ENCODE measurements at places on chromosomes 1 and 21. TPM values are rescaled to one million over a fixed set of nuclear protein-coding genes. Genes with fewer than 3 reads are reported as not detected.
A peak's percentile ranks its signal among the peaks of the same experiment; 100 is the strongest.

GRCh38 chr1:101044259-101044658, 18.7 kb upstream of the DPH5 start:
- DNase-seq, result no peak

GRCh38 chr1:171817511-171818265, 23.6 kb upstream of the DNM3 start:
- DNase-seq, result no peak

DNA sequence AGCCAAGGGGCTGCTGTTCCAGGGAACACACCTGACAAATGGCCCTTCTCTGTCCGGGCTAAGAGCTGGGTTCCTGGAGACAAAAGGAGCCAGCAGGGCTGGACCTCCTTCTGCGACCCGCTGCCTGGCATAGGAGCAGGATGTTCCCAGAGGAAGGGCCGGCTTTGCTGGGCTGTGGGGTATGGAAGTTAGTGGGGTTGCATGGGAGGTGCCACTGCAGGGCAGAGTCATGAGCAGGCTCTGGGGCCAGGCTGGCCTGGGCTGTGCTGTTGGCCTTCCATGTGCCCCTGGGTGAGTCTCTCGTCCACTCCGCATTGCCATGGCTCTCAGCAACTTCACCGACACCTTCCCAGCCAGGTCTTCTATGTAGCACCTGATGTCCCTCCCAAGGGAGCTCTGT, 507.6 kb downstream of the PTPRU start:
- DNase-seq, result no peak

- DNase-seq, result no peak
Observed at GRCh38 chr1:66207484-66207883, 326.5 kb upstream of the SGIP1 start.

- DNase-seq, result no peak
Observed at GRCh38 chr1:64675718-64676345, 69.0 kb upstream of the RAVER2 start.

- DNase-seq, result no peak
Observed at GRCh38 chr1:28266920-28267322, 7.6 kb downstream of the SESN2 start.

DNA sequence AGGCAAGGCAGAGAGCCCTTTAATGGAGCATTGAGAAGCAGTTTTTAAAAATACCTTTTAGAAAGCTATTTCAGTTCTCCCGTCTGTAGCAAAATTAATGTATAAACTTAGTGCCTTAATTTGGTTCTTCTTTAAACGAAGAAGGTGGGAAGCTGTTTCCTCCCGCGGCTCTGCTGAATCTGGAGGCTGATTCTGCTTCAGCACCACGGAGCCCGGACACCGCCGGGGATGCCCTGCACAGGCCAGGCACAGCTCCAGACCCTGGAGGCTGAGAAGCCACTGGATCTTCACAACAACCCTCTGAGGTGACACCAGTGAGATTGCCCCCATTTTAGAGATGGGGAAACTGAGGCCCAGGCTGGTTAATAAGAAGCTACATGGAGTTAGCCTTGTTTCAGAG, 175.8 kb upstream of the VAMP3 start:
- no peak for DNase-seq

DNA sequence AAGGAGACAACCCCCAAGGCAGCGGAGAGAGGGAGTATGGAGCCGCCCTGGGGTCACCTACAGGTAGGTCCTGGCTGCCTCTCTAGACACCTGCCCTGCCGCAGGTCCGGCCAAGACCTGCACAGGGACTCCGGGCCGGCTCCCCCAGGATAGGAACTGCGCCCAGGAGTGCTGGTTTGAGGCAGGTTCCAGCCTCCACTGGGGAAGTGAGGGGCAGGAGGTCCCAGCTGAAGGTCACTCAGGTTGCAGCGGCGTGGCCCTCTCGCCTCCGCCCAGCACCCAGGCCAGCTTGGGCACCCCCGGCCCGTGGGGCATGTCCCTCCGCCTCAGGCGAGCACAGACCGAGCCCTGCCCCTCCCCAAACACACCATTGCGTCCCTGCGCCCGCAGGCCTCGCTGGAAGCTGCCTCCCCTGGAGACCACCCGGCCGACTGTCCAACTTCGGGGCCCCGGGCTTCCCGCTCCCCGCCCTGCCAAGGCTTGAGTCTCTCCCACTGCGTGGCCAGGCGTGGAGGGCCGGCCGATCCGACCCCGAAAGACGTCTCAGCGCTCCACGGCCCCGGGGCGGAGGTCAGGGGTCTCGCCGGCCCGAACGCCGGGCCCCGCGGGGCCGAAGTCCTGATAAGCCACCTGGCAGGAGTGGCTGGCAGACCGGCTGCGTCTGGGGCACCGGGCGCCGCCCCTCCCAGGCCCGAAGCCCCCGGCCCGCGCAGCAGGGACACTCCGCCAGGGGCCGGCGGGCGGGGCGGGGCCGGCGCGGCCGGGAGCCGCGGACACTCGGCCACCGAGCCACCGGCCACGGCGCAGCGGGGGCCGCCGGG, 1.4 kb upstream of the SKI start:
- peak; percentile 58 for DNase-seq

DNA sequence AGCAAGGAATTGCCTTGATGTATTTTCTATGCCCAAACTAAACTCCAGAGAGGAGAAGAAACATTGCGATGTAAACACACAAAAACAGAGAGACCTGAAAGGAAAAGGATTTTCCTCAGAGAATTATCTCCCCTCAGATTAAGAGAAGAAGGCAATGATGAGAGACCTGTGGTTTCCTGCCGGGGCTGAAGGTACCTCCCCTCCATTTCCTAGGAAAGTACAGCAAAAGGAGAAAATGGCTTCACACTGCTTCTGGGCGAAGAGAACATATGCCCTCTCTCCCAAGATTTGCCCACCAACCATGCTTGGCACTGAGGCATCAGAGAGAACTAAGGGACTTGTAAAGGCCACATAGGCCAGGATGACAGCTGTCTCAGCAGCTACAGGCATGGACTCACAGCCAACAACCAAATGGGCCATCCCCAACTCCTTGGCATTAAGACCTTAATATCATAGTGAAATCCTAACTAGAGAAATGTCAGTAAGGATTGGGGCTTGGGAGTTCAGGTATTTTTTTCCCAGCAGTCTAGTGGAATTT, 523.0 kb downstream of the PTPRC start:
- DNase-seq, result no peak

DNA sequence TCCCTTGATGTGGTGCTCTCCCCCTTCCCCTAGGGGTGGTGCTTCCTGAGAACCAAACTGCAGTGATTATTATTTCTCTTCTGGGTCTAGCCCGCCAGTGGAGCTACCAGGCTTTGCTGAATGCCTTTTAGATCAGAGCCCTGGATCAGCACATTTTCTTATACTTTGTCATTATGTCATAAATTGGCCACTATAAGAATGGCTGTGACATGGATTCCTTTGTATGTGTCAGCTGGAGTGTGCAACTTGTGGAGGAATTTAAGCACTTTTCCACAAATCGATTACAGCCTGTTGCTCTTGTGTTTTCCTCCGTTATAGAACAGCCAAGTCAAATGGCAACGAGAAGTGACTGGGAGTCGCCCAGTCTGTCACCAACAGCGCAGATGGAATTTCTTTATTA, 273.3 kb downstream of the DUSP10 start:
- no peak for DNase-seq

DNA sequence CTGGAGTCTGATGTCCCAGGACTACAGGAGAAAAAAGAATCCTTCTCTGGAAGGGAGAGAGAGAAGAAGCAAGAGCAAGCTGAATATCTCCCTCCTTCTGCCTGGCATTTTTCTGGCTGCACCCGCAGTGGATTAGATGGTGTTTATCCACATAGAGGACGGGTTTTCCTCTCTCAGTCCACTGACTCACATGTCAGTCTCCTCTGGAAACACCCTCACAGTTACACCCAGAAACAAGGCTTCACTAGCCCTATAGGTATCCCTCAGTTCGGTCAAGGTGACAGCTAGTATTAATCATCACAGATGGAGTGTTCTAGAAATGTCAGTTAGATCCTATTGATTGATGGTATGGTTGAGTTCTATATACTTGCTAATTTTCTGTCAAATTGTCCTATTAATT, 87.9 kb downstream of the RHOU start:
- no peak for DNase-seq

DNA sequence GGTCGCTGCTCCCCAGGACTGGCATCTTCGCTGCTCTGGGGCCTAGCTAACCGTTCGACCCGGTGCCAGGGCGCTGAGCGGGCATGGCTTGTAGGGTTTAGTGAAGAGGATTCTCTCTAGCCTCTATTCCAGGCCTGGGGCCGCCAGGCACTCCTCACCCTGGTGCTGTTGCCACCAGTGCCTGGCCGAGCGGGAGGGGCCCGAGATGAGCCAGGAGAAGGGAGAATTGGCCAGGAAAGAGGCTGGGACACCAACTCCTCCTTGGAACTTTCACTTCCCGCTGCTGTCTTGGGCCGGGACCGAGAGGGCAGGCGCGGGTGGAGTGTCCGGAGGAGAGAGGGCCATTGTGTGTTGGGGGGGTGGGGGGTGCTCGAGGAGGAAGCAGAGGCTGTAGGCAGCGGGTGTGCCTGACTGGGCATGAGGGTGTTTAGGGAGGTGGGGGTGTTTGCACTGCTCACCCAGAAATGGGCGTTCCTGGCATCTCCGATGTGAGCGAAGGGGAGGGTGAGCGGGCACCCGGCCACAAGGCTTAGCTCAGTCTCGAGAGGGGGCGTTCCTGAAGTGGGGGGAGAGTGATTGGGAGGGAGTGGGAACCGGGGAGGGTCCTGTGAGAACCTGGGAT, 772 bp downstream of the ADAM15 start:
- DNase-seq, result peak; percentile 76

DNA sequence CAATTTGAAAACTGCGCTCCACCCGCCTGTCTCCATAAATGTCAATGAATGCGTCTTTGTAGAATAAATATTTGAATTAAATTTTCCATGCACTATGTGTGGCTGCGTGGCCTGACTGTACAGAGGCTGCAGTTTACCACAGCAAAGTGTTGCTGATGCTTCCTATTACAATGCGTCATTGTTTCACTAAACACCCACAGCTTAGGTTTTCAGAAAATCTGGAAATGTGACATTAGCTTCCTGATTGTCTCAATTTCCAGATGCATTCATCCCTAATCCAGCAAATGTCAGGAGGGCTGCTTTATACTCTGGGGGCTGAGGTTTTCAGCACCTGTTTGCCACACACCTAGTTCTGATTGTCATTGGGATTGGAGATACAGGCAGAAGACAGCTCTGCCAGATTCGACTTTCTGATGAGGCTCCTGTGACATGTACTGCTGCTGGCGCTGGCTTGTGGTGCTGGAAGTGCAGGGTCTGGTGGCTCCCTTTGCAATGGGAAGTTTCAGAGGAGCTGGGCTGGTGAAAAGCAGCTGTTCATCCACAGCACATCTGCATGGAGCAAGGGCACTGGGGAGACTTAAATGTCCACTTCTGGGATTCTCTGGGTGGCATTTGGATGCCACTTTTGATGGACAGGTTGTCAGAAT, 40.0 kb downstream of the URB2 start:
- DNase-seq, result no peak

DNA sequence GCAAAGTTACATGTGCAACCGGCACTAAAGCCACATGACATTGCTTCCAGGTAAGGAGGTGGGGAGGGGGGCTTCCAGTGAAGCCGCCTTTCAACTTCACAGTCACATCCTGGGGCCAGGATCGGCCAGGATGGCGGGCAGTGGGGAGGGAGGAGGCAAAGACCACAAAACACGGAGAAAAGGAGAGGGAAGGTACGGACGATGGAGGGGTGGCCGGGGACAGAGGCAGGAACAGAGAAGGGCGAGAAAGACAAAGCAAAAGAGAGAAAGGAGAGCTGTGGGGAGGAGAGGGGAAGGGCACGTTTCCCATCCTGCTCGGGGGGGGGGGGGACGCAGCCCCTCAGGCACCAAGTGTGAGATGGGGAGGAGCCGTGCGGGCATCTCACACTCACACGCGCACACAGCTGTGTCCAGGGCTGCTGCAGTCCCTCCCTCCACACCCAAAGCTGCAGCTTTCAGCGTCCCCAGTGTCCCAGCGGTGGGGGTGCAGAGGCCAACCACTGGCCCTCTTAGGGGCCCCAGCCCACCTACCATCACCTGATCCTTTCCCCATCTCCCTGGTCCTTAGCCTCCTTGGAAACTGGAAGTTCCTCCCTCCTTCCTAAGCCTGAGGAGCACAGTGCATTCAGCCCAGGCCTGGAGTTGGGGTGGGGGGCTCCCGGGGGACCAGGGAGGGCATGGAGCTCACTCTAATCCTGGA, 2.4 kb downstream of the SH2D5 start:
- DNase-seq, result peak; percentile 38

GRCh38 chr21:32182449-32182848, 96.4 kb downstream of the MIS18A start:
- DNase-seq, result no peak

DNA sequence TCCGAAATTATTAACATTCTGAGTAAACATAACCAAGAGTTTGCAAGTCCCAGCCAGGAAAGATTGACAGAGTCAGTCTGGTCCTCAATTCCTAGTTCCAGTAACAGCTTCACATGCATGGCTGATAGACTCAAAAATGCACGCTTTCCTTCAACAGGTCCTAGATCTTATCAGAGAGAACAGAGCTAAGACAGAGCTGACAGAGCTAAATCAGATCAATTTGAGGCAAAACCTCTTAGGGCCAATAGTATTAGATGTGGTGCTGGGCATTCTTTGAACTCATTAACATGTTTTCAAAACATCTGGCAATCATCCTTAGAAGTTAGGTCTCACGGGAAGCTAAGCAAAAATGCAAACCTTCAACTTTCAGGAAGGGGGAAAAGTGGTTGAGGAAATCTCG, 114.0 kb downstream of the GREM2 start:
- DNase-seq, result no peak

- DNase-seq, result no peak
Observed at GRCh38 chr21:20639026-20639425, 359.2 kb upstream of the NCAM2 start.

DNA sequence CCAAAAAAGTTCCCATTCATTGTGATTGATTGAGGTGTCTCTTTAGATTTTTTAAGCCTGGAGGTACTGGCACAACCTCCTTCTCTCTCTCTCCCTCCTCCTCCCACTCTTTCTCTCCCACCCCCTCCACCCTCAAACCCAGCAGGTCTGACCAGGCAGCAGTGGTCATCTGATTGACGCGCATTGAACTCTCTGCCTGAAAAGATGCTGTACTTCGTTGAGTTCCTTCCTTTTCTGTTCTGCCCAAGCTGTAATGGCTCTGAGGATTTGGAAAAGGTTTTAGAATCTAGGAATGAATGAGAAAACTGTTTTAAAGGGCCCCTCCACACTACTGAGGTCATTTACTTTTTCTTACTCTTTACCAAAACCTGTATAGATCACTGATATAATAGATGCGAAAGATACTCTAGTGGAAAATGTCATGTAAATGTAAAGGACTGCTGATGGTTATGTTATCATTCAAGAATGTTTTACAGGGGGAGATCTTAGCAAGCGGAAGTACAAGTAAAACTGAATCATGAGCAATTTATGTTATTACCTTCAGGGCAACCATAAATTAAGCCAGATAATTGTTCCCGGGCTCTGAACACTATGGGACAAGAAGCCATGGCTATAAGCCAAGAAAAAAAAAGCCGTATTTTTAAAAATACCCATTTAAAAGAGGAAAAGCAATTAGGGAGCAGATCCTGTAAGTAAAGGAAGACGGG, 25.2 kb upstream of the DYRK1A start:
- no peak for DNase-seq

The KIF14 gene
- 0.26 TPM for total RNA-seq

The TMEM69 gene
- 31.2 TPM for total RNA-seq

The CCDC30 gene
- total RNA-seq, result 8.9 TPM

The C1orf232 gene
- total RNA-seq, result not detected

The B3GALT2 gene
- 2.3 TPM for total RNA-seq

The PLEKHG5 gene
- 17.7 TPM for total RNA-seq

The RPTN gene
- total RNA-seq, result not detected

The SLC2A5 gene
- total RNA-seq, result 1.1 TPM

Data from ureter (tissue), 1 donor.